H1 (cell line): ENCODE measurements at places on chromosomes 6 and 20. TPM values are rescaled to one million over a fixed set of nuclear protein-coding genes. Genes with fewer than 3 reads are reported as not detected.

GRCh38 chr6:126367849-126368248 is 27.9 kb downstream of the CENPW start:
- DNase-seq = no peak

DNA sequence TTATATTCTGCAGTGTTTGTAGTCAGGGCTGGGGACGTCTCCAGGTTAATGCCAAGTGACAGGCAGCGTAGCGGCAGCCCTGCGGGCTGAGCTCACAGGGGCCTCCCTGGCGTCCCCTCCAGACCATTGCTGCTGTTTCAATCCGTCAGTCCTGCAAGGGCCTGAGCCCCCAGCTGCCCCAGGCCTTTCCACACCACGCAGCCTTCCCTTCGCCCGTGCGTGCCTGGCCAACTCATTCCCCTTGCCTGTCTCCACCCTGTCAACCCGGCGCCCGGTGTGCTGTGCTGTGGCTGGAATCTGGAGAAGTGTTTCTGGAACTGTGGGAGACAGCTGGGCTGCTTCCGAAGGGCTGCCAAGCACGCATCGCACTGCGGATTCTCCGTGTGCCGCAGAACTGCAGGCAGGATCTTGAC is 11.9 kb downstream of the BHLHE23 start:
- DNase-seq = no peak

DNA sequence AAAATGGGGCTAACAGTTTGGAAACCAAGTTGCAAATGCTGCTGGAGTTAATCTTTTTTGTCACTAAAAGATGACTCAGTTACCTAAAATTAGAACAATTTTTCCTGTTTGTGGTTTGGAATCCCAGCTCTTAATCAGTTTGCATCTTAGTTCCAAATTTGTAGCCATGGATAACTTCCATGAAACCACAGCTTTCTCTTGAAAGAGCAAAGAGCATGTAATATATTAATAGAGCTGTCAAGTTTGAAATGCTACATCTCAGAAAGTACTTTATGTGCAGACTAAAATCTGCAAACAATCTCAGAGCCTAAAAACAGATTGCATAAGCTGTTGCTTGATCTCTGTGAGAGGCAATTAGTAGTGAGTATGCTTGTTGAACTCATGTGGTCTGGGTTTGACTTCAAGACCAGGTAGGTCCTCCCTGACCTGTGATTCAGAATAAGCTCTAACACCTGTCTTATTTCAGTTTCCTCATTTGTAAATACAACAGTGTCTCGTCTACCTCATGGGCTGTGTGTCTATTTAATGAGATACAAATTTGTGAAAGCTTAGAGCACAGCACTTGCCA is 23.5 kb downstream of the DHX35 start:
- no peak for DNase-seq

GRCh38 chr6:151051164-151051563 is 185.7 kb downstream of the MTHFD1L start:
- no peak for DNase-seq

- no peak for DNase-seq
These were observed 29.1 kb upstream of the CSNK2A1 start for GRCh38 chr20:572727-573126.

DNA sequence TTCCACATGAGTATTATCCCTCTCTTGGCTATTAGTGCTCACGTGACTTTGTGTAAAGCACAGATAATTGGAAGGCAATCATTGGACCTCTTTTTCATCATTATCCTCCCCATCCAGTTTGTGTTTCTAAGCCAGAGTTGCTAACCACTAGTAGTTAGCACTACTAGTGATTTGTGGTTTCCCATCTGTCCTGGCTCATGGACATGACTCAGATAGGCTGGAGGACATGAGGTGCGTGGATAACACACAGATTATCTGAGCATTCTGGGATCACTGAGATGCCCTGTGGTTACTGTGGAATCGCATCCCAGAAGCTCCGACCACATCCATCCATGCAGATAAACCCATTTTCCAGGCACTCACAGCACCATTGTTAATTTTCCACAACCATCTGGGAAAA is 123.8 kb upstream of the NAA20 start:
- no peak for DNase-seq

DNA sequence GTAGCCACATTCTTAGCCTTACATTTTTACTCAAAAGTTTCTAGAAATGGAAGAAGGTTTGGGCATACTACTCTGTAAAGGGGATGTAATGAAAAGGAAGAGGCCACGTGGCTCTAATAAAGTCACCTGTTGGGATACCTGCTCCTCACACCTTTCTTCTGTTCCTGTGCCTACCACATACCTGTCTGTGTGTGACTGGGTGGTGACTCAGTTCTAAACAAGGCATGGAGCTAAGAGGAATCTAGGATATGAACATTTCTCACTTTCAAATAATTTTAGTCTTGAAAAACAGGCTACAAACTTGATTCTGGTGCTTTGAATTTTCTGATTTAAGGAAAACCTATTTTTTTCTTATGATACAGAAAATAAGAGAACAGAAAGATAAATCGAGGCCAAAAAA is 363.6 kb downstream of the RFPL4B start:
- no peak for DNase-seq

DNA sequence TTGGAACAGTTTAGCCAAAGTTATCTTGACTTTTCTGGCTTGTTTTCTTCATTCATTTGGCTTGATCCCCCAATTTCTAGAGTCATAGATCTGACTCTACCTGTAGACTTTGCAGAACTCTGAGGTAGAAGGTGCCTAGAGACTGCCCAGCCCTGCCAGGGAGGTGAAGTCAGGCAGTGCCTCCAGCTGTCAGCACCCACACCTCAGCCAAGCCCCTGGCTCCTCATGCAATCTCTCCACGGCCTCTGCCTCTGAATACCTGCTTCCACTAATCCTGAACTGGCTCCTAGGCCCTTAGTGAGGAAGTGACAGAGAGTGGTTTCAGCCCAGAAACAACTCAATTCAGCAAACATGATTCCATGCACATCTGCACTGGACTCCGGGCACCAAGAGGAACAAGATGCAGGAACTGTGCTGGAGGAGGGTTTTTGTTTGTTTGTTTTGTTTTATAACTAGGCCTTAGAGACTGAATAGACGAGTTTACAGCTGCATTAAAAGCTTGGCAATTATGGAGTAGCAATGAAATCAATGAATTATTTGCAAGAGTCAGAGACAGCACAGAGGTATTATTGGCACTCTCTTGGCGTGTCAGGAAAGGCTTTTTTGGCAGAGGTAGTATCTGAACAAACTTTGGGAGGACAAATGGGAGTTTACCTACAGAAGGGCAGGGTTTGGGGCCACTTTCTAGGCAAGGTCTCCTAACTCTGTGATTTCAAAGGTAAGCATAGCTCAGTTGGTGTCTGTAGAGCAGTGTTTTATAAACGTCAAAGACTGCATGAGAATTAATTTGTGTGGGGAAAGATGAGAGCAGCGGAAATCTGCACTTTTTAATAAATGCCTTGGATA is 25.2 kb downstream of the TGM3 start:
- no peak for DNase-seq

Gene SLC22A7
- not detected in 2 replicates for total RNA-seq

Gene CCN6
- not detected in 2 replicates for total RNA-seq

Gene PNPLA1
- total RNA-seq = not detected in 2 replicates

Gene CRYBG1
- total RNA-seq = 11.6 and 11.9 TPM in 2 replicates
